ENCODE measurements at places on chromosomes 3 and 15.

DNA sequence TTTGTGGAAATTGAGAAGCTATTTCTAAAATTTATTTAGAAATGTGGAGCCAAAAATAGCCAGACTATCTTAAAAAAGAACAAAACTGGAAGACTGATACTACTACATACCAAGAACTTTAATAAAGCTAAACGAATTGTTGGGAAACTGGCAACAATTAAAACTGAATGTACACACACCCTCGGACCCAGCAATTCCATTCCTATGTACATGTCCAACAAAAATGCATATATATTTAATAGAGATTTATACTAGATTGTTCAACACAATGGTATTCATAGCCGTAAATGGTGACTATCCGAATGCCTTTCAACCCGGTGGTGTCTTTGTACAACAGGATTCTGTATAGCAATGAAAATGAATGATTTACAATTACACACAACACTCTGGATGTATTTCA lies 136.5 kb upstream of the RASGRP1 start:
- DNase-seq, result no peak

- DNase-seq, result no peak
These were observed 151.0 kb downstream of the CHL1 start for GRCh38 chr3:347581-347980.

- DNase-seq, result no peak
These were observed 93.3 kb downstream of the TRIM42 start for GRCh38 chr3:140770977-140771667.

- no peak for DNase-seq
These were observed 67.5 kb upstream of the AKAP13 start for GRCh38 chr15:85312929-85313331.

- DNase-seq, result no peak
These were observed 87.7 kb downstream of the LIPC start for GRCh38 chr15:58519516-58519915.

DNA sequence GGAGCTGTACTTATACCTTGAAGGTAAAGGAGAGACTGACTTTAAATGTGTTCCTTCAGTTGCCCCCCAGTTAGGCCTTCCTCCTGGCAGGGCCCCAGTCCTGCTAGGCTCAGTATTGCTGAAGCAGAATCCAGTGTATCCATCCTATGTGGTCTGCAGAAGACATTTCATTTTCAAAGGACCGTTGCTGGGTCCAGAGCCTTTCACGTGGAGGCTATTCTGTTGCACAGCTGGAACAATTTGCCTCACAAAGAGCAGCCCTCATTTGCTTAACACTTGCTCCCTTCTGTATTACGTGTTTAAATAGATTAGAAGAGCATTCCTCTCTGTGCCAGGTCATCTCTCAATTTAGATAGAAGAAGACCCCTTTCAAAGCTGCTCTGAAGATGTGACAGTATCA lies 78.9 kb upstream of the CFAP20DC start:
- no peak for DNase-seq

DNA sequence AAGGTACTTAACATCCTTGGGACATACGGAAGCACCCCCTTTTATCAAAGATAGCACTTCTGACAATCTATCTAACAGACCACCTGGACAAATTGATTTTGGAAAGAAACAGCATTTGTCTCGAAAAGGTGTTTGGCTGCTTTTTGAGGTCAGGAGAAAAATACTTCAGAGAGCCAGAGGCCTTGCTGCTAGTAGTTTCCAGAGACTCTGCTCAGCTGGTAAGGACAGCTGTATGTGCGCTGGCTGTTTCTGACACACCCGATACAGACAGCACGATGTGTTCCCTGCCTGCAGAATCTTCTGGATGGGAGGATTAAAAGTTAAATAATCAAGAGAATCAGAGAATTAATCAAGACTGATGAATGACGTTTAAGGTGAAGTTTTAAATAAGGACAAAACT lies 15.6 kb upstream of the GYG1 start:
- no peak for DNase-seq

GRCh38 chr3:32216172-32216783 lies 22.2 kb upstream of the CMTM8 start:
- DNase-seq, result no peak

DNA sequence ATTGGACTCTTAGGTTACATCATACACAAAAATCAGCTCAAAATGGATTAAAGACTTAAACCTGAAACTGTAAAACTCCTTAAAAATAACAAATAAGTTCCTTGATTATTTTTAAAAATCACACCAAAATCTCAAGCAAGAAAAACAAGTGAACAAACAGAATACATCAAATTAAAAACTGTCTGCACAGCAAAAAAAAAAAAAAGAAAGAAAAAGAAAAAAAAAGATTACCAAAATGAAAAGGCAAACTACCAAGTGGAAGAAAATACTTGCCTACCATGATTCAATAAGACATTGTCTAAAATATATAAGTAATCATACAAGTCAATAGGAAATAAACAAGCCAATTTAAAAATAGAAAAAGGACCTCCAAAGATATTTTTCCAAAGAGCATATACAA lies 17.5 kb downstream of the OR5K4 start:
- DNase-seq, result no peak

DNA sequence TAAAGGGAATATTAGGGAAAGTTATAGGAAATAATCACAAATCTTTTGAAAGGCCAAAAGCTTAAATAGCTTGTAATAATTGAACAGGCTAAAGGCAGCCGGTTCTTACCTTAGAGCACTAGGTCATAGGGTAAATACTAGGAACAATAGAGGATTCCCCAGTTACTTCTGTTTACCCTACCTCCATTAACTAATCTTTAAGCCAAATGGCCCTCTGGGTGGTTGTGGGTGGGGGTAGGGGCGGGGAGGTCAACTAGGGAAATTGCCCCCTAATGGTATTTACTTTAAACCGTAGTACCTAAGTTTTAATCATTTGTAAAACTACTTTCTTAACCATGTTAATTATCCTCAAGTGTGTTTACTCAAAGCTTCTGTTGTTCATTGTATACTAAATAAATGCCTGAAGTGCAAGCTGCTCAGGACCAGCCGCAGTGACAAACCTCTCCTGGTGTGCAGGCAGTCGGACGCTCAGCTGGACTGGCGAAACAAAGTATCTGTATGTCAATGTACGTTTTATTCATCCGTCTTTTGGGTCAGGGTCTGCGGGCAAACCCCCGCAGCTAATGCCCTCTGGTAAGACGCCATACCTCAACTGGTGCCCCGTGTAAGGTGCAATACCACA lies 18.9 kb downstream of the MAGEL2 start:
- no peak for DNase-seq

GRCh38 chr3:108588601-108589000 lies 637 bp downstream of the CIP2A start:
- no peak for DNase-seq

DNA sequence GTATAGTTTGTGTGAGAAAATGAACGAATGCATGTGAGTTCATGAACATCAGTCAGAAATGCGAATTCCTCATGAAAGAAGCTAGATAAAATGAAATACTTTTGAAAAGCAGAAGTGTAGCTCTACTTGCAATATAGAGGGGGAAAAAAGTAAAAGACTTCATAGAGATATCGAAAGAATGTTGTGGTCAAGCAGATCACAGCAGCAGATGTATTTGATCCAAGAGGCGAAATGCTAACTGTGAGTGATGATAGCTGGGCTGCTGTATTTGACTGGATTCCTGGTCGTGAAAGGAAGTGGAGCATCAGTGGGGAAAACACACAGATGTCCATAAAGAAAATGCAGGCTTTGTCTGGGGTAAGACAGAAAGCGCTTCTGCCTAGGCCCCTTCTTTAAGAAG lies 112.4 kb downstream of the ADAMTSL3 start:
- DNase-seq, result no peak

DNA sequence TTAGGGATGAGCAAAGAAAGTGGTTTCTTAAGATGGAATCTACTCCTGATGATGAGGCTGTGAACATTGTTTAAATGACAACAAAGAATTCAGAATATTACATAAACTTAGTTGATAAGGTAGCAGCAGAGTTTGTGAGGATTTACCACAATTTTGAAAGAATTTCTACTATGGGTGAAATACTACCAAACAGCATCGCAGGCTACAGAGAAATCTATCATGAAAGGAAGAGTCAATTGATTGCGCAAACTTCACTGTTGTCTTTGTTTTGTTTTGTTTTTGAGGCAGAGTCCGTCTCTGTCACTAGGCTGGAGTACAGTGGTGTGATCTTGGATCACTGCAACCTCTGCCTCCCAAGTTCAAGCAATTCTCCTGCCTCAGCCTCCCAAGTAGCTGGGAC lies 107.4 kb upstream of the SLC6A6 start:
- no peak for DNase-seq

DNA sequence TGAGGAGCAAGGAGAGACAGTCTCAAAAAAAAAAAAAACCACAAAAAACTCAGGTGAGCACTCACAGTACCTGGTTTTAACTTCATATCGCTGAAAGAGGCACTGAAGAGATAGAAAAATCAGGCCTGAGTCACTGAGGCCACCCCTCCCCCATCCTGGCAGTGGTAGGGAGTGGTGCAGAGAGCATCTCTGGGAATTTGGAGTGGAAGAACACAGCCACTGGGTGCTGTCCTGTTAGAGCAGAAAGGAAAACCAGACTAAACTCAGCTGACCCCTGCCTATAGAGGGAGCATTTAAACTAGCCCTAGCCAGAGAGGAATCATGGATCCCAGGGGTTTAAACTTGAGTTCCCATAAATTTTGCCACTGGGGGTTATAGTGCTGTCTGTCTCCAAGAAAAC lies 22.2 kb upstream of the DNAJC13 start:
- no peak for DNase-seq

DNA sequence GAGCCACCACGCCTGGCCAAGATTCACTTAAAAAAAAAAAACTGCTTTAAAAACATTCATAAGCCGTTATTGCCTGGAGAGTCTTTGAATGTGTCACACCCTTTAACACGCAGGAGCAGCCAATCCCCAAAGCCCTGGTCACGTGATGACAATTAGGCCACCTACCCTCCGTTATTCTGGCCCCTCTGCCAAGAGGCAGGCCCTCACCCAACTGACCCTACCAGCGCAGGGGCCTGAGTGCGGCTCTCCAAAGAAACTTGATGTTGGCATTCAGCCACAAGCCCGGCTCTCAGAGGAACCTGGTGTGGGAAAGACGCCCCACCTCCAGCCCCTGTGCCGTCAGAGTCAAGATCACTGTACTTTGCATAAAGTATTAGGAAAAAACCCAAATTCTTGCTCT lies 11.6 kb upstream of the MUC4 start:
- DNase-seq, result no peak

DNA sequence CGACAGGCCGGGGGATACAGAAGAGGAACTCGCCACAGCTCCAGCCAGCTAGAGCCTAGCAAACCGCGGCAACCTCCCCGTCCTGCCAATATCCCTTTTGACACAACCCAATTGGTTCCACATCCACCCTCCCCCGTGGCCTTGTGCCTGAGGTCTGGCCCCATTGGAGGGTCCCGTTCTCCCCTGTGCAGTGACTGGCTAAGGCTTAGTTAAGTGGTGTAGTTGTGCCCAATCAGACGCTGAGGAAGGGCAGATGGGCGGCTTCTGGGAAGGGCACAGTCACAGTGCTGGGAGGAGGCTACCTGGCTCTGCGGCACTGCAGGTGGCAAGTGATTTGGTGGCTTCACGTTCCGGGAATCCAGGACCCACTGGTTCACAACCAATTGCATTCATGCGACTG lies 78.6 kb downstream of the SNRK start:
- no peak for DNase-seq

GRCh38 chr3:18681818-18682345 lies 256.7 kb upstream of the SATB1 start:
- no peak for DNase-seq

- DNase-seq, result no peak
These were observed 844.7 kb downstream of the MCTP2 start for GRCh38 chr15:95075792-95076677.

DNA sequence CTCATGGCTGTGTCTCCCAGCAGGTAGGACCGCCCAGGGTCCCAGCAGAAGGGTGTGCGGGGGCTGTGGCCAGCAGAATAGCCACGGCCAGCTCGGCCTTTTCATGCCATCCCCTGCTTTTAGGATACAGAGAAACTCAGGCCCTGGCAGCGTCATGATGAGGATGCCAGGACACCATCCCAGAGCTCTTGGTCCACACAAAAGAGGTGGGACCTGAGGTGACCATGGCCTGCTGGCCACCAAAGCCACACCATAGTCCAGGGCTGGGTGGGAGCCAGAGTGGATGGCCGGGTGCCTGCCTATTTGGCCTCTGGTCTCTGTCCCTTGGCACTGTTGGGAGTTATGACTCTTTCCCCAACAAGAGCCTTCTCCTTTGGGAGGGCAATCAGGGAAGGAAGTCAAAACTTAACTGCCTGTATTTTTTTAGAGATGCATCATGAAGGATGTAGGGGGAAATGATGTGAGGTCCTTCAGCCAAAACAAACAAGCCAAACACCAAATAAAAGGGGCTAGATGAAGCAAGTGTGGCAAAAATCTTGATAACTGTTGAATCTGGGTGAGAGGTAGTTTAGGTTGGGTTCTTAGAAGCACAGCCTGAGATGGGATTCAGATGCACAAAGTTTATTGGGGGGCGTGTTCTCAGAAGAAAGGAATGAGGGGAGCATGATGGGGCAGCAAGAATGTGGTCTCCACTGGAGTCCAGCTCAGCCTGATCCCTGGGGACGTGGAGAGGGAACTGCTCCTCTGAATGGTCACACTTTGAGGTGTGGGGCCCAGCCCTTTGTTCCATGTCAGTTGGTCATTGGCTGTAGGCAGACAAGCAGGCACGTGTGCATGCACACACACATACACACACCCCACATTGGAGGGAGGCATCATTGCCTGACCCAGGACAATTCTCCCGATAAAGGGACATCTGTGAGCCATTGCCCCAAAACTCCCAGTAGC lies 33.2 kb downstream of the SMAD6 start:
- no peak for DNase-seq

DNA sequence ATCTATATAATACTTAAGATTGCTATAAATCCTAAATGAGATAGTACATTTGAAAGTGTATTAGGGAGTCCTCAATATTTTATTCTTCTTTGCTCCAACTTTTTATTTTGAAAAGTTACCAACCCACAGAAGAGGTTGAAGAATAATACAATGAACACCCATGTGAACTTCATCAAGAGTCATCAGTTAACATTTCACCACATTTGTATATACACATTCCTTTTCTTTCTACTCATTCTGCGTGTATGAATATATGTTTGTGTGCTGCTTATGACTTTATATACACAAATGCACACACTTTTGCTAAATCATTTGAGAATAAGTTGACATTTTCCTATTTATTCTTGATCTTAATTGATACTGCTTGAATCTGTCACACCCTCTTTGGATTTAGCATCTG lies 193.3 kb upstream of the CGNL1 start:
- no peak for DNase-seq

GRCh38 chr3:43699864-43700263 lies 9.1 kb downstream of the ABHD5 start:
- no peak for DNase-seq

DNA sequence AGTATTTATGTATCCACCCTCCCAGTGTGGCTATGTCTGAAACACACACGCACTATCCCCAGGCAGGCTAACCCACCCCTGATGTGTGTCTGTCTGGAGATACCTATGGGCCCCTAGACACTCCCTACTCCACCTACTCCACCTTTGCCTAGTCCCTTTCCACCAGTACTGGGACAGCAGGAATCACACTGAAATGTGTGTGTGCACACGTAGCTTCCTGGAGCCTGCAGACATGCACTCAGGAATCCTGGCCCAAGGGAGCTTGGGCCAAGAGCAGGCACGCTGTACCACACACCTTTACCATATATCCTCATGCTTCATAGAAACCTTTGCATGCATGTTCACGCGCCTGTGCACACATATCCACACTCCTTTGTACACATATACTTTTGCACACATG lies 6.9 kb upstream of the PTH1R start:
- no peak for DNase-seq
